T-helper 22 cell (primary cell): ENCODE measurements at places on chromosomes 11 and 22.

GRCh38 chr11:110093407-110094297, 460 bp downstream of the ZC3H12C start:
- DNase-seq: no peak

- DNase-seq: no peak
These were observed 6.6 kb downstream of the SERHL2 start for GRCh38 chr22:42560381-42560780.

GRCh38 chr11:3021125-3021524, 29.0 kb upstream of the NAP1L4 start:
- no peak for DNase-seq

GRCh38 chr11:20068691-20069090, 91.6 kb downstream of the DBX1 start:
- DNase-seq: no peak

- no peak for DNase-seq
These were observed 82.2 kb downstream of the RPS6KA4 start for GRCh38 chr11:64441127-64441526.

DNA sequence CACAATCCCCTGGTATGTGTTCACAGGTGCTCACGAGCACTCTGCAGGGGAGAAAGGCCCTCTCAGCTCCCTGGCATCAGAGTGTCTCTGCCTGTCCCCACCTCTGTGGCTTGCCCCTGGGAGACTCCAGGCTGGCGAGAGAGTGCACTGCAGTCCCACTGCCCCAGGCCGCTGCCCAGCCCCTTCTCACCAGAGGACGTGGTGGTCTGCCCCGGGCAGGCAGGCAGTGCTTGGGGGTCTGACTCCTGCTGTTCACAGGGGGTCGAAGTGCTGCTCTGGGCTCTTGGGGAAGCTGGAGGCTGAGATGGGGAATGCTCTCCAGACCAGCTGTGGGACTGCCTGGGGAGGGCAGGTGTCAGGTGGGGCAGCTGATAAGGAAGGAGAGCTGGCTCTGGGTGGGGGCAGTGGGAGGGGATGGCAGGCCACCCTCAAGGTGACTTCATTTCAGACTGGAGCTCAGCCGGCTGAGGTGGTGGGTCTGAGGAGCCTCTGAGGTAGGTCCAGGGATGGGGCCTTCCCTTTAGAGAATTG, 151.0 kb upstream of the B3GAT1 start:
- no peak for DNase-seq

GRCh38 chr22:44214764-44215163, 34.0 kb downstream of the PARVG start:
- DNase-seq: no peak

DNA sequence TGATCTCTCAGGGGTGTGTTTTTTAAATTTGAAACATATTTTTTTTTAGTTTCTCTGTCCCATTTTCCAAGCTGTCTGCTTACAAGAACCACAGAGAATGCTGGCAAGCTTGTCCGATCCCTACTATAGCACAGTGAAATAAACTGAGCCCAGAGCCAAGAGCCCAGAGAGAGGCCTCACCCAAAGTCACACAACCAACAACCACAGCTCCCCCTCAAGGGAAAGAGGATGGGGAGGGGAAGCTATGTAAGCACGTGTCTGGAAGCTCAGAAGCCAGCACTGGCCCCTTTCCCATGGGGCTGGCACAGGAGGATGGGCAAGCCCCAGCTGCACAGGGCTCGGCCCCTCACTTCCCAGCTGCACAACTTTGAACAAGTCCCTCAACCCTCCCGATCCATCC, 3.2 kb upstream of the SART1 start:
- no peak for DNase-seq

- no peak for DNase-seq
These were observed 8.4 kb downstream of the LRRC10B start for GRCh38 chr11:61516675-61517572.

- no peak for DNase-seq
These were observed 49.8 kb downstream of the CDKN1C start for GRCh38 chr11:2835751-2836150.

GRCh38 chr11:134741453-134742223, 329.6 kb upstream of the B3GAT1 start:
- DNase-seq: no peak

DNA sequence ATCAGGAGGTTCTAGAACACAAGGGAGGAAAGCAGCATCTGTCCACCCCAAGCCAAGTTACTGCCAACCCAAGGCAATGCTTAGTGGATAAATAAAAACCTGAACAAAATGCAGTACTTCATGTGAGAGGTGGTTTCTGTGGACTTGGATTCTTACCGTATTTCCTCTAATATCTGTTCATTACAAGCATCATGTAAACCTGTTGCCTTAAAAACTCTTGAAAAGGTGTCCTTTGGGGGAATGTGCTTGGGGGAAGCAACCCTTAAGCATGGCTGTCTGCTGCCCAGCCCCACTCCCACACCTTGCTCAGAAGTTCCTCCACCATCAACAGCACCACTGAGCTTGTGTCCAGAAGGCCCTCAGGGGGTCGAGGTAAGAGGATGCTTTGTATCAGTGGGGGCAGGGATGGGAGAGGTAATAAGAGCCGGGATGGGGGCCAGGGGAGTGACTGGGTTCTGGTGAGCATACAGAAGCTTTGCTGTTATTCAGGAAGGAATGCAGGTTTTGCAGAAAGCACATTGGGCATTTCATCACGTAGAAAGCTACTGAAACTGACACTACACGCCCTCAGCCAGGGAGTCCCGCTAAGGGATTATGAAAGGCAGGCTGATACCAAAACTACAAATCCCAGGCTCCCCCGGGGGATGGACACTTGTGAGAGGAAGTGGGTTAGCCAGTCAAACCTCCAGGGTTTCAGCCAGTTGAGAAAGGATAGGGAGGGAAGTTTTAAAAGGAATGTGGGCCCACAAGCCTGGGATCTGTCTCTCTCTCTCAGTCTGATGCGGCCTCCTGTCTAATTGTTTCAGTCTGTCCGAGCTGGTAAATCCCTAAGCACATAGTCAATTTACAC, 52.0 kb downstream of the KCNJ1 start:
- no peak for DNase-seq

- DNase-seq: no peak
These were observed 690 bp upstream of the UVRAG start for GRCh38 chr11:75814363-75814676.

DNA sequence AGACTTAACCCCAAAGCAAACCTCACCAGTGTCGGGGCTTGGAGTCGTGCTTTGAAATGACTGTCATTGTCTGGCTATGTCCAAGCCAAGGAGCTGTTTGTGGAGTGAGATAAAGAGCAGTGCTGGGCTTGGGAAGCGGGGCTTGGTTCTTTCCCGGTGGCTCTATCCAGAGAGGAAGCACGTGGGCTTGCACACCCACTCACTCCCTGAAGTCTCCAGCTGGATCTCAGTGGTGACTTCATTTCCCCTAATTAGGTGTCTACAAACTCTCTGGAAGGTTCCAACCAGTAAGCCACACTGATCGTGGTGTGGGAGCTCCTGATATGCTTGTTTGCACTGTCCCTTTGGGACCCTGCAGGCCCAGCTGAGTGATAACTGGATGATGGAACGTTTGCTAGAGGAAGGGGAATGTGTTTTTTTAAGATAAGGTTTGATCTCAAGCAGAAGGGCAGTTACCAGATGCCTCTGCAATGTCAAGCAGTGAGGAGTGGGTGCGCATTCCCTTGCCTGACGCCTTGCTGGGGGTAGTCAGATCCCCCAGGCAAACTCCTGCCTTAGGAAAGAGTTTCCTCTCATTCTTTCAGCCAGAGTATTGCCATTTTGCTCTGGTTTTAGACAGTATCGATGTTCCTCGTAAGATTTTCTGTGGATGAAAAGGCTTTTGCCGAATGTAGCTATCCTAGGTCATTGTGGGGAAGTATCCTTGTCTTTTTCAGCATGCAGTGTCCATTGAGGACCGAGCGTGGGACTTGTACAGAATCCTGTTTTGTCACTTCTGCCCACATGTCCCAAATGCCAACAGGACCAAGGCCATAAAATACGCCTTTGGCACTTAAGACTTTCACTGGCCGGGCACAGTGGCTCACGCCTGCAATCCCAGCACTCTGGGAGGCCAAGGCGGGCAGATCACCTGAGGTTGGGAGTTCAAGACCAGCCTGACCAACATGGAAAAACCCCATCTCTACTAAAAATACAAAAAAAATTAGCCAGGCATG, 90.9 kb downstream of the MICAL2 start:
- no peak for DNase-seq

DNA sequence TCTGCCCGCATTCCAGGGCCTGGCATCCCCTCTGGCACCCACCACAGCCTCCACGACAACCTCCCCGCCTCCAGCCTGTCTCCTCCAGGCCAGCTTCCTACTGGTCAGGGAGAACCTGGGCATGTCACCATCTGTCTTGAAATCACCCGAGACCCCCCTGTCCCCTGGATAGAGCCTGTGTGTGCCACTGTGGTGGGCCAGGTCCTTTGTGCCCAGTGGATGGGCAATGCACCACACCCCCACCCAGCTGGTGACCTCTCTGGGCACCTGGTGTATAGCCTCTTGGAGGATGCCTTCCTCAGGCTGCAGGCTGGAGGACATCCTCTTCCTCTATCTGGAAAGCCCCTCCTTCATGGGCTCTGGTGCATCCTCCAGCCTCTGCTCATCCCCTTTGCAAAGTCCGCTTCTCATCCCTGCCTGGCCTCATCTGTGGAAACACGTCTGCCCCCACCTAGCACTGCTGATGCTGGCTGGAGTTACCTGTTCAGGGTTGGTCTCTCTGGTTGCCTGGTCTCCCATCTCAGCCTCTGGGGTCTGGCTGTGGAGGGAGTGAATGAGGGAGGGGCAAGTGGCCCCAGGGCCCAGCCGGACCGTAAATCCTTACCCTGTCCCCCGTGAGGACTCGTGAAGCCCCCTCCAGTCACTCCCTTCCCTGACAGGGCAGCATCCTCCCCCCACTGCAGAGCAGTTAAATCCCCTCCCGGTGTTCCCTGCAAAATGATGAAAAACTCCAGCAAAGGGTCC, 589.6 kb downstream of the TBC1D22A start:
- DNase-seq: no peak

DNA sequence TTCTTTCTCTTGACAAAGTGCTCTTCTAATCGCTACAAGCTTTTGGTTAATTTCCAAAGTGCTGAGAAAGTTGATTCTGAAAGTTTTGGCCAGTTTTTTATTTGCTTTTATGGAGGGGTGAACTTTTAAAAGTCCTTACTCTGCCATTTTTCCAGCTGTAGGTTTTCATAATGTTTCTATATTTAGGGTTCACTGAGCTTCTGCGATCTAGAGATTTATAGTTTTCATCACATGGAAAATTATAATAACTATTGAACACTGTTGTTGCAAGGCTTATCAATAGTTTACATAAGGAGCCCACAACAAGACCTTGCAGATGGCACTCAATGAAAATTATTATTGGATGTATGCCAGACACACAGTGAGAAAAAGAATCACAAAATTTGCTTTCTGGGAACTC, 55.1 kb downstream of the DLG2 start:
- no peak for DNase-seq

- no peak for DNase-seq
These were observed 23.7 kb upstream of the BID start for GRCh38 chr22:17797721-17798559.

DNA sequence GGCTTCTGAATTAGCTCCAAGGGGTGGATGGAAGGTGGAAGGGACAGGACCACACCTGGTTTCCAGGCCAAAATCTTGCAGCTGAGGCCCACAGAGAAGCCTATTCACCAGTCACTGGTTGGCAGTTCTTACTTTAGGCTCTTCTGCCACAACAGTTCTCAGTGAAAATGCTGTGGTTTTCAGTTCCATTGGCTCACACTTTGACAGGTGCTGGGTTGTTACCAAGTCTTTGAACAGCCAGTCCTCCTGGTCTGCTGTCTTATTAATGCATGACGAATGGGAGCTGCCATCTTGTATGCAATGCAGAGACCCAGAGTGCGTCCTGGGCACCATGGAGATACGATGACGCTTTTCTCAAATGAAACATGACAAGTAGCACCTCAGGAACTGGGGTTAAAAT, 232.0 kb upstream of the ZBED5 start:
- no peak for DNase-seq

DNA sequence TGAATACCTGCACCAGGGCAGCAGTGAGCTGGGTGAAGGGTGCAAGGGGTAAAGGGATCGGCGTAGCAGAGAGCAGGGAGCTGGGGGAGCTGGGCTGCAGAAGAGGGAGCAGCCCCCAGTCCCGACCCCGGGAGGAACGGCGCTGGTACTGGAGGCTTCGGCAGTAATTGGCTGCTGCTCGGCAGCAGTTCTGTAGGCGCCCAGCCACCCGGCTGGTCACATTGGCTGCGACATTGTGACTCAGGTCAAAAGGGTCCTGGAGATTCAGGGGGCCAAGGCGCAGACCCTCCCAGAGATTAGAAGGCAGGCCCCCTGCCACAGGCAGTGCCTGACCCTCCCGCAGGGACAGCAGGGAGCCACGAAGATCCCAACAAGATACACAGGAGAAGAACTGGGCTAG, 2.1 kb upstream of the EEF1G start:
- DNase-seq: no peak

DNA sequence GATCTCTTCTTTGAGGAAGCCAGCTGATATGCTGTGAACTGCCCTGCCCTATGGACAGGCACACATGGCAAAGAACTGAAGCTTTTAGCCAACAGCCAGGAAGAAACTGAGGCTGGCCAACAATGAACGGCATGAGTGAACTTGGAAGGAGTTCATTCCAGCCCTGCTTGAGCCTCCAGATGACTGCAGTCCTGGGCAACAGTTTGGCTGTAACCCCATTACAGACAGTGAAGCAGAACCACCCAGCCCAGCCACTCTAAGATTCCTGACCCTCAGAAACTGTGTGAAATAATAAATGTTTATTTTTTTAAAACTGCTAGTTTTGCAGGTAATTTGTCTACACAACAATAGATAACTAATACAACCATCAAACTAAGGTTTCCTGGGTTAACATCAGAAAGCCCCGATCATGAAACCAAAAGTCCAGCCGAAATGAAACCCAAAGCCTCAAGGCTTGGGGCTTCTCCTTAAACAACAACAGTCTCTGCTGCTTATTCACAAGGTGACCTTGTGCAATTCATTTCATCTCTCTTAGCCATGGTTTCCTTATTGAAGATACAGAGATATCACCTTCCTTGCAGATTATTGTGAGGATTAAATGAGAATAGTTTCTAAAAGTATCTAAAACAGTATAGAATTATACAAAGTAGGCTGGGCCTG, 31.4 kb downstream of the PAK1 start:
- no peak for DNase-seq

DNA sequence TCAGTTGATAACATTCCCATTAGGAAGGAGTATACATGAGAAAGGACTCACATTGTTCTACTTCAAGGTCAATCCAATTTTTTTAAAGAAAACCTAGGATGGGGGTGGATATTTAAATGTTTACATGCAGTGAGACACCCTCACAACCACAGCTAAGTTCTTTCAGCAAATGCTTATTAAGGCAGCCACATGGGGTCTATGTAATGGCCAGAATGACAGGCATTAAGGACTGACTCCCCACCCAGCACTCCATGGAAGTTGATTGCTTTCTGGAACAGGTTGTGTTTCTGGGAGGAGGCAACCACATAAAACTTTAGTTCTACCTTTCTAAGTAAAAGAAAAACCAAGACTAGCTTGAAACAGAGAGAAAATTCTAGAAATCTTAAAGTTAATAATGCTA, 662.0 kb upstream of the CCDC90B start:
- DNase-seq: no peak

- no peak for DNase-seq
These were observed 657 bp downstream of the ELMOD1 start for GRCh38 chr11:107591378-107592230.

- no peak for DNase-seq
These were observed 1269.2 kb downstream of the LRRC4C start for GRCh38 chr11:40190294-40190693.
